ENCODE measurements at places on chromosomes 5 and 9.
A peak's percentile ranks its signal among the peaks of the same experiment; 100 is the strongest.

DNA sequence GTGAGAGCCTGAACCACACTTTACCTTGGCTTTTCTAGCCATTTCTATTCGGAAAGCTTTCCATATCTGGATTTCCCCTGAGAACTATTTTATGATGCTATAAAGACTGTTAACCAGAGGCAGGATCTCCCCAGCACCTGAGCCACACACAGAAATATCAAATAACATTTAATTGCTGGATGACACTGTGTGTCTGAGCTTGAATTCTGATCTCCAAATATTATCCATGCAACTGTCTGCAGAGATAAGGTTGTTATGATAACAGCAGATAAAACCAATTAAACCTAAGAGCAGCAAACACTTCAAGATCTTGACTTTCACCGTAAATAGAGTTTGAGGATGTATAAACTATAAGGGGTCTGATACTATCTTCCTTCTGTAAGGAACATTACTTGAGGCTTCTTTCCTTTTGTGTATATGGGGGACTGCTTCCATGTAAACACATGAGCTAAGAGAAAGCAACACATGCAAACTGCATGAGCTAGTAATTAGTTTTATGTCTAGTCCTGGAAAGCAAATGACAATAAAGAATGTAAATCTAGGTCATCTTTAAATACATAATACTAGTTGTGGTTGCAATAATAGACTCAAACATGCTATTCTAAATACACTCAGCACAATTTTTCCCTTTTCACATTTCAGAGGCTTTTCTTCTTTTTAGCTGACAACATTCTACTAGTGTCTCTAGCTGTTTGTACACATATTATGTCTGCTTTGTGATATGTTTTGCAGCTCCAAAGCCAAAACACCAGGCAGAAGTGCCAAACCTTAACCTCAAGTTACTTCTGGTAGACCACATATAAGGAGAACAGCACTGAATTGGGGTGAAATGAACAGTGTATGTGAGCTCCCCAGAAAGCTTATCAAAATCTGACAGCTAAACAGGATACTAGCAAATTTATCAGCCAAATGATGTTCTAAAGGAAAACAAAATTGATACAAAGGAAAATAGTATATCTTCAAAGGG is 136.5 kb downstream of the EFNA5 start:
- no peak for DNase-seq

- DNase-seq = peak; percentile 61
These were observed 679 bp downstream of the SMC5 start for GRCh38 chr9:70259512-70259802.

DNA sequence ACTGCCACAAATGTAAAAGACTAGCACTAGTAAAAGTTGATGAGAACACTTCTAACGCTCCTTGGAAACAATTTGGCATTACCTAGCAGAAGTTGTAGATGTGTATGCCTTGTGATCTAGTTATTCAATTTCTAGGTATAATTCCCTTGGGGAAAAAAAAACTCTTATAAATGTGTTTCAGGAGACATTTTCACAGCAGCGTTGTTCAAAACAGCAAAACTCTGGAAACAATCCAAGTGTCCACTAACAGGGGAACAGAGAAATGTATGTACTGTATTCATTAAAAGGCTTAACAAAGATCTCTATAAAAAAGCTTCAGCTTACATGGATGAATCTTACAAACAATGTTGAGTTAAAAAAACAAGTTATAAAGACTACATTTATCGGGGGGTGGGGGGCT is 30.4 kb downstream of the NR3C1 start:
- DNase-seq = no peak

- no peak for DNase-seq
These were observed 139.0 kb downstream of the FAM114A2 start for GRCh38 chr5:153899746-153900145.

- no peak for DNase-seq
These were observed 296.0 kb upstream of the ACTBL2 start for GRCh38 chr5:57778501-57779091.

DNA sequence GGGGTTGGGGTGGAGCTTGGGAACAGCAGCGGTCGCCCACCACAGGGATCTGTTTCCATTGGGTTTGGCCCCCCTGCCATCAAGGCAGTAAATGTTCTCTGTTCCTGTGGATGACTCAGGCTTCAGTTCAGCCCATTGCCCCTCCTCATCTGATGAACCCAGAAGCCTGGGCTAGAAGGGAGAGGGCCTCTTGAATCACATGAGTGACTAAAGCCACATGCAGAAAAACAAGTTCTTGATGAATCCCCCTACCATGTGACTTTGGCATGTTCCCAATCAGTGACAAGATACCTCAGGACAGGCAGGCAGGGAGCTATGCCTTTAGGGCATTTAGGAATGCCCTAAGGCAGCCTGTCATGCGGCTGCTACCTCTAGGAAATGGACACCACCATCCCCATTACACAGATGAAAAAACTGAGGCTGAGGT is 2.5 kb downstream of the SH3PXD2B start:
- peak; percentile 32 for DNase-seq

GRCh38 chr9:107242073-107243030 is 40.7 kb upstream of the RAD23B start:
- DNase-seq = no peak

DNA sequence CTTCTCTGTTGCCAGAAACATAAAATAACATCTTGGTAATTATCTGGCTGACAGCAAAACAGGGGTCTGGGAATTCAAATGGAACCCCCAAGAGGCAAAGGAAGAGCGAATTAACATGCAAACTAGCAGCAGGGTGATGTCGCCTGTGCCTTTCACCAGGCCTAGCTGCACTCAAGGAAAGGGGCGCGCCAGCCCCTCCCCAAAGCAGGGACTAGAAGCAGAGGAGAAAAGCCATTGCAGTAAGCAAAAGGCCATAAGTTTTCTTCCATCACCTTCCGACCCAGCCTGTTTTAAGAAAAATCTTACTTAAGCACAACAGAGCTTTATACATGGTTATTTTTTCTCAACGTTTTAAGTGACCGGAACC is 539 bp downstream of the POC5 start:
- peak; percentile 53 for DNase-seq

- DNase-seq = no peak
These were observed 87.4 kb downstream of the PTCD2 start for GRCh38 chr5:72407541-72407940.

DNA sequence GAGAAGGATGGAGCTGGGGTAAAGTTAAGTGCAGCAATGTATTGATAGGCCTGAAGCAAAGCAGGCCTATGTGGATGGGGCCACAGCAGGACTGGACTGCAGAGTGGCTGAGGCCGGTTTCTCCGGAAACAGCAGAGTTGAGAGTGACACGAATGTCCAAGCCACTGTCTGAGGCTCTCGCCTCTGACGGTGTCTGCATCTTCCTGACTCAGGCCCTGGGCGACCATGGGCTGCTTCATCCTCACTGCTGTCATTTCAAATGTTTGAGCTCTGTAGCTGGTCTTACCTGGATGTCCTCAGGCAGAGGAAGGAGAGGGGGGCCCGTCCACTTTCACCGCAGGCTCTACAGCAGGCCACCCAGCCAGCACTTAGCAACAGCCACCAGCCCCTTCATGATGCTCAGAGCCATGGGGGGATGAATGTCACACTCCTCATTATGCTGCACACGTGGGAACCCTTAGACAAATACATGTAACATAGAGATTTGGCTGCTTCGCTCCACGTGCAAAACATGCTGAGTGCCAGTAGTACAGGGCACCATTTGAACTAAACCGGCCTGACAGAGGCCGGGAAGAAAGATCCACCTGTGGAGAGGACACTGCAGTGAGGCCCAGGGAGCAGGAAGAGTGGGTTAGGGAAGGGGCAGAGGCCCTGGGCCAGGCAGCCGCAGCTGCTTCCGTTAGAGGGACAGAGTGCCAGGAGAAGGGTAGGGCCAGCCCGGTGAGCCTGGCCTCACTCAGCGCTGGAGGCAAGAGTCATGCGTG is 31.7 kb upstream of the NXNL2 start:
- DNase-seq = no peak

- peak; percentile 67 for DNase-seq
These were observed 104.8 kb upstream of the SIMC1 start for GRCh38 chr5:176133289-176133870.

All from GM23338 (cell line).